GM13977 (cell line): ENCODE measurements at places on chromosomes 13 and 19.

GRCh38 chr19:17484520-17485185 is 14.3 kb downstream of the SLC27A1 start:
- no peak for DNase-seq

- peak; percentile 60 for DNase-seq
Measured at GRCh38 chr19:46648060-46648960, 12.3 kb upstream of the GNG8 start.

DNA sequence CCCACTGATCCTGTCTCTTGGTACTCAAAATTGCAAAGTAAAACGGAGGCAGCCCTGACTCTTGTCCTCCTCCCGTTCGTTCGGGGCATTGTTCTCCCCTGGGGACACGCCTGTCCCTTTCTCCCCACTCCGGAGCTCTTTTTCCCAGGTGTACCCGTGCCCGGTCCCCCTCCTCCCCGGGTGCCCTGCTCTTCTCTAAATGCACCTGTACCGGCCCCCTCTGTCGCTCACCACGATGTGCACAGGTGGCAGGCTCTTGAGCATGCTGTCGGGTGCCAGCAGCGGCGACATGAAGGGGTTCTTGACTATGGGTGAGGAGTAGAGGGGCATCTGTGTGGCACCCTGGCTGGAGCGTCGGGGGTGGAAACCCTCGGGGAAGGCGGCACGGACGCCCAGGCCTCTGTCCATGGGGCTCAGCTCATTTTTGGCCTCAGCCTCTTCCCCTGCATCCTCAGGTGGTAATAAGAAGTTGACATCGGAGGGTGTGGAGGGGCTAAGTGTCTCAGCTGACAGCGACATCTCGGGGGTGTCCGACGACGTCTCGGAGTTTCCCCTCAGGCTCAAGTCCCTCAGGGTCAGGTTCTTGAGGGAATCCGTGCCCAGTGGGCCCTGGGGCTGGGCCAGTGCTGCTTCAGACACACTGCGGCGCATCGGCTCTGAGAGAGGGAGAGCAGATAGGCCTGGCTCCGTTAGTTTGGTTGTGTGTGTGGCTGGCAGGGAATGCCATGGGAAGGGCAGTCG is 12.4 kb upstream of the CNFN start:
- DNase-seq, result no peak

GRCh38 chr13:39684531-39685137 is 29.2 kb downstream of the COG6 start:
- peak; percentile 12 for DNase-seq

- DNase-seq, result no peak
Measured at GRCh38 chr13:75486146-75487062, 4.4 kb upstream of the TBC1D4 start.

DNA sequence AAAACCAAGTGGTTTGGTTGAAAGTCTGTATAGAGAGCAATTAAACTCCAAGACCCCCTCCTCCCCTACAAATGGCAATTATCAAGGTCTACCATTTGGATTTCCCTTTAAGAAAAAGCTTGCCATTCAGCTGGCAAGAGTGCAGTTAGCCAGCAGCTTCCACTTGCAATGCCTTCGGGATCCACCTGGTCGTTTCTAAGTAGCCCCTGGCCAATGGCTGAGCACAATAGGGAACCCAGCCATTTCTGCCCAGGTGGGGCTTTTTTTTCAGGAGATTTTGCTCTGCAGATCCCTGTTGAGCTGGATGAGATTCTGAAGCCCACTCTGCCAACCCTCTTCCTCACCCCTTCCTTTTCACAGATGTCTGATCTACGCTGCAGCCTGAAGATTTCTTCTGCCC is 26.3 kb downstream of the TGDS start:
- DNase-seq, result no peak

DNA sequence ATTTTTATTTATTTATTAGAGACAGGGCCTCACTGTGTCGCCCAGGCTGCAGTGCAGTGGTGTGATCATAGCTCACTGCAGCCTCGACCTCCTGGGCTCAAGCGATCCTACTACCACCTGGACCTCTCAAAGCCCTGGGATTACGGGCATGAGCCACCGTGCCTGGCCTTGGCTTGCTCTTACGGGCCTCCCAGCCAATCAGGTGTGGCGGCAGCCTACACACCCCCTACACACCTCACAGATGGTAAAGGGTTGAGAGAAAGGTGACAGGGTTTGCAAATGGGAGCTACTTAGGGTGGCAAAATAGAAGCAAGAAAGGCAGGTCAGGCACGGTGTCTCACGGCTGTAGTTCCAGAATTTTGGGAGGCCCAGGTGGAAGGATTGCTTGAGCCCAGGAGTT is 1.0 kb upstream of the ZBTB32 start:
- no peak for DNase-seq

- no peak for DNase-seq
Measured at GRCh38 chr13:68124437-68125086, 894.4 kb upstream of the PCDH9 start.

- DNase-seq, result no peak
Measured at GRCh38 chr13:24282256-24282655, 27.1 kb upstream of the C1QTNF9 start.

- peak; percentile 86 for DNase-seq
Measured at GRCh38 chr19:3075605-3076431, 13.5 kb upstream of the TLE5 start.

- DNase-seq, result peak; percentile 69
Measured at GRCh38 chr19:49851456-49852259, 699 bp downstream of the PTOV1 start.

- DNase-seq, result no peak
Measured at GRCh38 chr13:44313674-44314073, 60.0 kb upstream of the SERP2 start.

DNA sequence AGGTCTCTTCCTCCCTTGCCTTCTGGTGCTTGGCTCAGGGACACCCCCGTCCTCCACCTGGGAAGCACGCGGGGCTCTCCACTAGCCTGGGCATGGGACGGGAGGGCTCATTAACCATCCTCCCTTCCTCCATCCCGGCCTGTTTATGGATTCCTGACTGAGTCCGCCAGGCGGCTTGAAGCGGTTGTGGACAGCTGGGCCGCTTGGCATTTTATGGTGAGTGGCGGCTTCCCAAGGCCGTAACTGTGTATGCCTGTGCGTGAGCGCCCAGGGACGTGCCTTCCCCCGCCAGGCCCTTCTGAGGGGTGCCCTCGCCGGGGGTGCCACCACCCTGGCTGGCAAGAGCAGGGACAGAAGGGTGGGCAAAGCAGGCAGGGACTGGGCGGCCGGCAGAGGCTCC is 202.8 kb downstream of the URI1 start:
- no peak for DNase-seq

GRCh38 chr19:32195706-32196610 is 149.5 kb upstream of the ZNF507 start:
- DNase-seq, result no peak

- peak; percentile 62 for DNase-seq
Measured at GRCh38 chr19:49677231-49677900, at the start of gene PRMT1. TSS of gene PRMT1 (plus strand) at chr19:49677271. CDS start at chr19:49677281, 10 bp downstream.

DNA sequence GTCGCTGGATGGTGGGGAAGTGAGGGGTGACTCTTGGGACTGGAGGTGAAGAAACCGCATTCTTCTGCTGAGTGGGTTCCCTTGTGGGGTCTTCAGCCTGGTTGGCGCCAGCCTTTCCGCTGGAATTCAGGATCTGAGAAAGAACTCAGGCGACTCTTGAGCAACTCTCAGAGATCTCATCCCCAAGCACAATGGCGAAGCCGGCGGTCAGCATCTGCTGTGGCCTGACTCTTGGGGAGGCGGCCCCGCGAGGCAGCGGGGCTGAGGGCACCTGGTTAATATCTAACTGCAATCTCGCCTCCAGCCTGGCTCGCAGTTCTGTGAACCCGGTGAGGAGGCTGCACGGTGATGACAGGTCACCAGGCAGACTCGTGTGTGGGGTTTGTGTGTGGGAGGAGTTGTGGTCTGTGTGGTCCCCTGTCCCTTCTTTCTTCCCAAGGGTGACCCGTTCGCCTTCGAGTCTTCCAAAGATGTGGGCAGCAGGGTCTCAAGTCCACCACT is 883 bp downstream of the ZNF441 start:
- DNase-seq, result peak; percentile 51

DNA sequence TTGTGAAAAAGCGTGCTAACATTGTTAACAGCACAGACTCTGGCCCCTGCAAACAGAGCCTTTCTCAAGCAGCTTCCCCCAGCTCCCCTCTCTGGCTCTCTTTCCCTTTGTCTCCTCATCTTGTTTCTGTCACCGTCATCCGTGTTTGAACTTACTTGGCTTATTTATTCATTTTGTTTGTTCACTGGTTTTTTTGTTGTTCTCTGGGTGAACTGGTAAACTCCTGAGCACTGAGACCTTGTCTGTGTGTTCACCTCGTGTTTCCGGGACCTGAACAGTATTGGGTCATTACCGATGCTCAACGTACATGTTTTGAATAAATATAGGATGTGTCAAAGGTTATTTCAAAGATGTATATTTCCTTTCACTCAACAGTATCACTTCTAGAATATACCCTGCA is 92.4 kb upstream of the USP29 start:
- DNase-seq, result no peak

GRCh38 chr13:19685034-19685433 is 51.6 kb downstream of the MPHOSPH8 start:
- no peak for DNase-seq

GRCh38 chr19:53091413-53092254 is 11.6 kb downstream of the ZNF160 start:
- no peak for DNase-seq

DNA sequence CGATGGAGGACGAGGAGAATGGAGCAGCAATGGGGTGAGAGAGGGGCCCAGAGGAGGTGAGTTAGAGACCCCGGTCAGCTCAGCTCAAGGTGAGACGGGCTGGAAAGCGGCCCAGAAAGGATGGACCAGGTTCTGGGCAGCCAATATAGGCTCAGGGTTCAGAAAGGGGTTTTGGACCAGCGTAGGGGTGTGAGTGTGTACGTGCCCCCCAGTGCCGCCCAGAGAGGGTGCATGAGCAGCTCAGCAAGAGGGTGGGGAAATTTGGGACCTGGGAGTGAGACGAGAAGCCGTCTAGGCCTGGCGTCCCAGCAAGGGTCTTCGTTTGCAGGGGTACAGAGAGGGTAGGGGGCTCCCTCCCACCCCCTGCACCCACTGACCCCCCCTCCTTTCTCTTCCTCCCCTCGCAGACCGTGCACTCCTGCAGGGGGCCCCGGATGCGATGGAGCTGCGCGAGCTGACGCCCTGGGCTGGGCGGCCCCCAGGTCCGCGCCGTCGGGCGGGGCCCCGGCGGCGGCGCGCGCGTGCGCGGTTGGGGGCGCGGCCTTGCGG is 12.1 kb downstream of the FUT6 start:
- DNase-seq, result no peak

GRCh38 chr13:48896312-48896711 is 79.4 kb upstream of the FNDC3A start:
- no peak for DNase-seq

- DNase-seq, result no peak
Measured at GRCh38 chr19:47994209-47994802, at the start of gene ELSPBP1. TSS of gene ELSPBP1 (plus strand) at chr19:47994632. CDS start at chr19:48008668, 14,036 bp downstream.
